ENCODE measurements at places on chromosomes 4 and X.

DNA sequence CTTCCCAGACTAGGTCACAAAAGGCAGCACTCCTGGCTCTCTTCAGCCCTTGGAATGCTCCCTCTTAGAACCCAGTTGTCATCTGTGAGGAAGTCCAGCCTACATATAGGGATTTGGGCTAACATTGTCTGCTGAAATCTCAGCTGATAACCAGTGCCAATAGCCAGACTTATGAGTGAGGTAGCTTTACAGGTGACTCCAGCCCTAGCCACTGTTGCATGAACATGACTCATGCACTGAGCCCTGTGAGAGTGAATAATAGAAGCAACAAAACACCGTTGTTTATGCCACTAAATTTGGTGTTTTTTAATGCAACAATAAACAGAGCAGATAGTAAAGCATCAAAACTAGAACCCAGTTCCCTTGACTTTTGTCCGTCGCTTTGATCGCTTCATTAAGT is 433.2 kb downstream of the STIM2 start:
- DNase-seq, result no peak

DNA sequence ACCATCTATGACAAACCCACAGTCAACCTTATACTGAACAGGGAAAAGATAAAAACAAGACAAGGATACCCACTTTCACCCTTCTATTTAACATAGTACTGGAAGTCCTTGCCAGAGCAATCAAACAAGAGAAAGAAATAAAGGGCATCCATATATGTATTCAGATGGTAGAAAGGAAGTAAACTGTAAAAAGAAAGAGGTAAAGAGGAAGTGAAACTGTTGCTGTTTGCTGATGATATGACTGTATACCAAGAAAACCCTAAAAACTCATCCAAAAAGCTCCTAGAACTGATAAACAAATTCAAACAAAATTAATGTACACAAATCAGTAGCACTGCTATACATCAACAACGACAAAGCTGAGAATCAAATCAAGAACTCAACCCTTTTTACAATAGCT is 538.7 kb upstream of the PABPC4L start:
- no peak for DNase-seq

DNA sequence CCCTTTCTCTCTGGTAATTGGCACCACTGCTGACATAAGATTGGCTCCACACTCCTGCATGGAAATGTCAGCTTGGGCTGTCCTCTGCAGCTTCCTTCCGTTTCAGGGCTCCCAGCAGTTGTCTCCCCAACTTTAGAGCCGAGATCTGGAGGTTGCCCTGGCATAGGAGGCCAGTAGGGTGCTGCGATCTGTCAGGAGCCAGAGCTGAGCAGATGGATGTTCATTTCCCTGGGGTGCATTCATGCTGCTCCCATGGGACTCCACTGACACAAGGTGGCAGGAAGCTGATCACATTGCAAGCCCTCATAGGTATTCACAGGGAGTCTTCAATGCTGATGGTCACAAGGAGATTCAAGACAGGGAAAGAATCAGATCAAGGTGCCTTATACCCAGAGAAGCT is 116.6 kb upstream of the RAI2 start:
- DNase-seq, result no peak

- no peak for DNase-seq
Observed at GRCh38 chr4:8180310-8181093, 18.6 kb upstream of the SH3TC1 start.

- no peak for DNase-seq
Observed at GRCh38 chr4:102778720-102779119, 18.0 kb upstream of the MANBA start.

GRCh38 chrX:30005813-30006212 is 209.6 kb upstream of the MAGEB2 start:
- no peak for DNase-seq

DNA sequence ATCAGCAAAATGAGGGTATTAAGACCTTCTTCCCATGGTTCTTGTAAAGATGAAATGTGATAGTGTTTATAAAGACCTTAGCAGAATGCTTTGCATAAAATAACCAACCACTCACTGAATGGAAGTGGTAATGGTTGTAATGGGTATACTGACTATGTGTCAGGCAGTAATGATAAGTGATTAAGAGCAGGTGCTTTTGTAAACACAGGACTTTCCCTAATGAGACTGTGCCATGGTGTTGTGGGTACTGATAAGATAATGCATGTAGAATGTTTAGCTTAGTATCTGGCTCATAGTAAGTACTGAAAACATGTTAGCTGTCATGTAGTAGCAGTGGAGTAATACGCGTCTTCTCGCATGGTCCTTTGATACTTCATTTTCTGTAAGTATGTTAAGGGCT is 6.9 kb downstream of the LSM6 start:
- DNase-seq, result no peak

DNA sequence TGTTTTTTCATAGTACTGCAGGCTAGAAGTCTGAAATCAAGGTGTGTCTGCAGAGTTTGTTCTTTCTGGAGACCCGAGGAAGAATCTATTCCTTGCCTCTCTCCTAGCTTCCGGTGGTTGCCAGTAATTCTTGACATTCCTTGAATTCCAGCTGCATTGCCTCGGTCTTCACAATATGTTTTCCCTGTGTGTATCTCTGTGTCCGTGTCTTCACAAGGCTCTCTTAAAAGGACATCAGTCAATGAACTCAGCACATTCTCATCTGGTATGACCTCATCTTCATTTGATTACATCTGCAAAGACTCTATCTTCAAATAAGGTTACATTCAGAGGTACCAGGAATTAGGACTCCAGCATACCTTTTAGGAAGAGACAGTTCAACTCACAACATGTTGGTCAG is 163.4 kb downstream of the BANK1 start:
- peak; percentile 67 for DNase-seq

DNA sequence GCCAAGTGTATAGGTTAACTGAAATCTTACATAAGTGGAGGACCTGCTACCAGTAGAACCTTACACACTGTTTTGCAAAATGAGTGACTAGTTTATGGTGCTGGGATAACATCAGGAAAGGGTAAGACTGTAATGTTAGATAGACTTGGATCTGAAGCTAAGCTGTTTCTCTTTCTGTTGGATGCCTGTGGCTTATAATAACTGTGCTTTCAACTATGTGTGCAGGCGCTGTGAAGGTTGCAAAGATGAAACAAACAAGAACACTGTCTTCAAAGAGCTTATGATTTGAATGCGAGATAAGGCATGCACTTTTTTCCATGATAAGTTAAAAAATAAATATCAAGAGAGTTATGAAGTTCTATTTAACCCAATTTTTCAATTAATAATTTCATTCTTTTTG is 34.5 kb upstream of the LCORL start:
- DNase-seq, result no peak

- DNase-seq, result no peak
Observed at GRCh38 chr4:133270021-133270570, 121.0 kb downstream of the PCDH10 start.

GRCh38 chr4:173192375-173193162 is 24.0 kb downstream of the GALNT7 start:
- no peak for DNase-seq

GRCh38 chr4:83679692-83680091 is 143.8 kb downstream of the GPAT3 start:
- DNase-seq, result no peak

DNA sequence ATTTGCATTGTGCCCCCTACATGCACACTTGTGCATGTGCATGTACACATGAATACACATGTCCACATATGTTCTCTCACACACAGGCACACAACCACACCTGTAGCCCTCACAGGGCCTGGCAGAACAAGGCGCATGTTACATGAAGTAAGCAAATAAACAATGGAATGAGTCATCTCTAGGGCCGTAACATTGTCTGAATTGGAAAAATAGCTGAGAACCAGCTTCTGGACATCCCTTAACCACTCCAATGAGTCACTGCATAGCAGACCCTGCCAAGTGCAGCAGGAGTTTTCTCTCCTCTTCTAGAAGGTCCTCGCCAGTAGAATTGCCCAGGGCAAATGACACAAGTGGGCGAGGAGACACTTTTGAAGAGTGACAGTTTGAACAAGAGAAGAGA is 66.1 kb downstream of the MAGEA10 start:
- peak; percentile 82 for DNase-seq

- peak; percentile 81 for DNase-seq
Observed at GRCh38 chr4:113760795-113761619, 531 bp downstream of the CAMK2D start.

DNA sequence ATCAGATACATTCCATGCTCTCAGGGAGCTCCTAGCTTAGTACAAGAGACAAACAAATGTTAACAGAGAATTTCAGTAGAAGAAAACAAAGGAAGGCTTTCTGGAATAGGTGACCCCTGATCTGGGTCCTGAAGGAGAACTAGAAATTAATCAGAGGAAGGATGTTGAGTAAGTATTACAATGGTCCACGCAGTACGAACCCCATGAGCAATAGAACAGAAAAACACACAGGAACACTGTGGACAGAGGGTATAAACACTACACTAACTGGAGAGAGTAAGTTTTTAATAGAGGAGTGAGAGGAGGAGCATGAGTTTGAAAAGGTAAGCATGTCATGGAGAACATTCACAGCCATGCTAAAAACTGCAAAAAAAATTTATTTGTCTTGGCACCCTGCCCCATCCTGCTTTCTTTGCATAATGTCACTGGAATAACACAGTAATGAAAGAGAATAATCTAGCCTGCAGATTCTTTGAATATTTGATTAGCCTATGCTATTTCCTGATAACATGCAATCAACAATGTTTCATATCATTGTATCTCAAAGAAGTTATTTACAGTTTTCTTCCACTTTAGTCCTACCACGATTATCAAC is 140.3 kb upstream of the ZXDB start:
- DNase-seq, result no peak

DNA sequence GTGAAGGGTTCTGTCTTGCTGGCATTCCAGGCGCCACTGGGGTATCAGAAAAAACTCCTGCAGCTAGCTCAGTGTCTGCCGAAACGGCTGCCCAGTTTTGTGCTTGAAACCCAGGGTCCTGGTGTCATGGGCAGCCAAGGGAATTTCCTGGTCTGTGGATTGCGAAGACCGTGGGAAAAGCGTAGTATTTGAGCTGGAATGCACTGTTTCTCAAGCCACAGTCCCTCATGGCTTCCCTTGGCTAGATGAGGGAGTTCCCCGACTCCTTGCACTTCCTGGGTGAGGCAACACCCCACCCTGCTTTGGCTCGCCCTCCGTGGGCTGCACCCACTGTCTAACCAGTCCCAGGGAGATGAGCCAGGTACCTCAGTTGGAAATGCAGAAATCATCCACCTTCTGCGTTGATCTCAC is 40.1 kb downstream of the NOP14 start:
- DNase-seq, result peak; percentile 96

DNA sequence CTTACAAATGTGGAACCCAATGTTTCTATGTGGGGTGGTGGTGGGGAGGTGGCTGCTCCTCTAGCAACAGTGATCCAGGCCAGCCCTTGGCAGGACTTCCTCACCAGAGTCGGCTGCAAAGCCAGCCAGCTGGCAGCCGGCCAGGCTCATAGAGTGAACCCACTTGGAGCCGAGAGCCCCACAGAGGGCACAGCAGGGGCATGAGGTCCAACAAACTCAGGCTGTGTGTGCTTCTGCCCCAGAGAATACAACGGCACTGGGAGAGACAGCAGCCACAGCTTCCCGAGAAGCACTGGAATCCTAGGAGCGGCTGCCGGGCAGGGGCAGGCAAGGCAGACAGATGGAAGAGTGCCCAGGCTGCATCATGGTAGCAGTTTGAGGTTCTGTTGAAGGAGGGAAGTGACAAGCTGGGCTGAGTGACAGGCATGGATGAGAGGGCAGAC is 23.5 kb upstream of the SOWAHD start:
- no peak for DNase-seq

DNA sequence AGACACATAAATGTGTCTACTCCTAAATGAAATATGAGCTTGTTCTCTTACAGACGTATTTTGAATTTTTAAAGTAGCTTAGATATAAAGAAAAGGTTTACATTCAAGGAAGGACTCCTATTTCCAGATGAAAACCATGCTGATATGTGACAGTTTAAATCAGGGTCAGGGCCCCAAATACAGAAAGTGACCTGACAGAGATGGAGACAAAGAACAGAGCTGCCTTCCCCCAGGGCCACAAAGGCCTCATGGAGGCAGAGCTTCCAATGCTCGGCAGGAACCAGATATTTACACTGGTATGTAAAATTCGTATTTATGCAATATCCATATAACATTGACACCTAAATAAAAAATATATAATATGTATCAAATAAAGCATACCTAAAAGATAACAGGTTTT is 124.0 kb downstream of the PRDM5 start:
- DNase-seq, result no peak

- DNase-seq, result peak; percentile 12
Observed at GRCh38 chr4:99205153-99205979, 13.7 kb downstream of the ADH6 start.

DNA sequence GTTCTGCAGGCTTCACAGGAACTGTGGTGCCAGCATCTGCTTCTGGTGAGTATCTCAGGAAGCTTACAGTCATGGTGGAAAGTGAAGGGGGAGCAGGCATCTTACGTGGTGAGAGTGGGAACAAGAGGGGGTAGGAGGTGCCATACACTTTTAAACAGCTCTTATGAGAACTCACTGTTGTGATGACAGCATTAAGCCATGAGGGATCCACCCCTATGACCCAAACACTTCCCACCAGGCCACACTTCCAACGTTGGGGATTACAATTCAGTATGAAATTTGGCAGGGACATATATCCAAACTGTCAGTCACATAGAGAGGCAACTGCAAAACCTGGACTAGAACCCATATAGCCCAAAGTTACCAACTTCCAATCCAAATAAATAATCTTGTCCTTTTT is 43.1 kb upstream of the ZCCHC12 start:
- DNase-seq, result no peak

- DNase-seq, result no peak
Observed at GRCh38 chrX:38890326-38890725, 89.1 kb downstream of the MID1IP1 start.

- DNase-seq, result no peak
Observed at GRCh38 chr4:144633215-144633614, 12.7 kb upstream of the HHIP start.

DNA sequence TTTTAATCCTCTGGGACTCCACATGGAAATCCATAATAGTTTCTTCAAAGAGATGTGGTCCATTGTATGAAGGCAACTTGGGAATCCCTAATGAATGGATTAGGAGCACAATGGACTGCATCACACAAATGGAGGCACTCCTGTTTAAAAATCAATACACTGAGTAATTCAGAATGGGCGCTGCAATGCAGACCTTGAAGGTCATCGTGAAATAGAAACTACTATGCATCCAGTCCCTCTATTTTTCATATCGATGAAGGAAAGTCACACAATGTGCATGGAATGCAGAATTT is 98.8 kb upstream of the EGFL6 start:
- DNase-seq, result no peak

DNA sequence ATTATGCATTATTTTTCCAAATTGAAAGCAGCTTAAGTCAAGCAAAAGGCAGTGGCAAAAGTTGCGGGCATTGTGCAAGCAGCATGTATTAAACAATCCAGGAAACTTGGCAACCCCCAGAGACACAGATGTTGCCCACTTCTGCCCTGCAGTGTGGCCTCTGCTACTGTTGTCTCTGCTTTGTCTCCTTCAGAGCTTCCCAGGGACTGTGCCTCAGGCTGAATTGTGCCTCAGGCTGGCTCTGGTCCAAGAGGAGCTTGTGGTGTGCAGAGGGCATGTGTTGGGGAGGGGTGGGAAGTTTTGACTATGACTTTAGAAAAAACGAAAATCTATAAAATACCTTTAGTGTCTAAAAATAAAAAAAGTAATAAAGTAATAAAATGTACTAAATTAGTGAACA is 201.4 kb downstream of the CCSER1 start:
- DNase-seq, result peak; percentile 33

- peak; percentile 66 for DNase-seq
Observed at GRCh38 chr4:156545003-156545785, 426.4 kb downstream of the PDGFC start.

GRCh38 chr4:108311313-108311712 is 142.6 kb upstream of the LEF1 start:
- no peak for DNase-seq

- no peak for DNase-seq
Observed at GRCh38 chr4:85302756-85303155, 172.2 kb upstream of the ARHGAP24 start.
